Testis (tissue), 5 donors: ENCODE measurements at places on chromosomes 13 and 19. TPM values are rescaled to one million over a fixed set of nuclear protein-coding genes. Genes with fewer than 3 reads are reported as not detected.

Gene NDUFA7
- polyA plus RNA-seq: 91.2 TPM

Gene CYP4F2
- 1.8 TPM for polyA plus RNA-seq

- peak; percentile 64 for DNase-seq
These were observed 249.4 kb downstream of the KCTD12 start for GRCh38 chr13:76636829-76637228.

DNA sequence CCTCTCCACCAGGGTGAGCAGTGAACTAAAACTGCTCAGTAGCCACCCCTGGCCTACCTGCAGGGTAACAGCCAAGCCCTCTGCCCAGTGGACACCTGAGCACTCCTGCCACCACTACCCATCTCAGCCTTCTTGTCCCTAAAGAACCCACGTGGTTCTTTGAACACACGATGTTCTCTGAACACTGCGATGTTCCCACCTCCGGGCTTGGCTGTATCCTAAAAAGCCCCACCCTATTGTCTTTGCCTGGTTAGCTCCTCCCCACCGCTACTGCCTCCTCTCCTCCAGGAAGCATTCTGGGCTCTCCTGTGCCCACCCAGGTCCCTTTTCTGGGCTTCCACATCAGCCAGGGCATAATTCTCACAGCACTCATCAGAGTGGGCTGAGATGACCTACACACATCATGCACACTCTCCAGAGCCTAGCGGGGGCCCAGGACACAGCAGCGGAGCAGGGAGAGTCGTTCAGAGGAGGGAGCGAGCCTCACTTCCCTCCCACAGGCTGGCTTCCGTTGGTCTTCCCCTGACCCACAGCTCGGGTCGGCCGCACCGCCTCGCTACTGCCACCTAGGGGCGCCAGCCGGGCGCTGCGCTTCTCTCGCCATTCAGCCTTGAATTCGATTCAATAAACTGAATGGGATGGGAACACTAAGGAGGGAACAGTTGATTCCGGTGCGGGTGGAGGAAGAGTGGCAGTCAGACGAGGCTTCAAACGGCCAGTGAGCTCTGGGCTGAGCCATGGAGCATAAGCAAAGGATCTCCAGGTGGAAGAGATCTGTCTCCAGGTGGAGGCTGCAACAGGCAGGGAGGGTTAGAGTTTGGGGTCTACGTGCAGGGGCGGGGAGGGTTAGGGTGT lies 3.2 kb downstream of the ELAVL1 start:
- peak; percentile 88 for DNase-seq

GRCh38 chr19:47417746-47418691 lies 1.3 kb downstream of the MEIS3 start:
- DNase-seq: no peak

DNA sequence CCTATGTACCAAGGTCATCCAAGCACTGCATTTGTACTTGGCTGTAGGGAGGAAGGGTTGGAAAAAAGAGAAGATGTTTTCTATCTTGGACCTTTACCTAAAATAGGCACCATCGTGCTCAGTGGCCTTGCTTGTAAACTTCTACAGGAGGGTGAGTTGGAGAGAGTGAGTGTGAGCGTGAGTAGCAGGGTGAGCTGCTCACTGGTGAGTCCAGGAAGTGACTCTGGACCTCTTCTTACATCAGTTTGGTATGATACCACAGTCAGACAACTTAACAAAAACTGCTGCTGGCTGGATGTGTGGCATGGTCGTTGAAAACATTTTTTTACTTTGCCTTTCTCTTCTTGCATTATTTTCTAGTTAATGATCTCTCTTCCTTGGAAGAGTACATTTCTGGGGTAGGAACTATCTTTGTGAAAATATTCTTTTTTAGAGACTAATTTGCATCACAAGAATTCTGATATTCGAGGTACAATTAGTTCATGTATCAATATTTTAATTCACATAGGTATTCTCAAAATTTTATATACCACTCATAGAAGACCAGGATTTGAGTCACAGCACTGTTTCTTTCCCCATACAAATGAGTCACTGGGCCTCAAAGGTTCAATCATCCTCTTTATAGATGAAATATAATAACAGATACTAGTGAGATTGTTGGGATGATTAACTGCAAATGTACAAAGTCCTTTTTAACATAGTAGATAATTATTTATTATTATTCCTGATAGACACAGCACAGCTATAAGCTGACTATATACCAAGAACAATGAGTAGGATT lies 651 bp downstream of the SERPINE3 start:
- DNase-seq: no peak
